ENCODE measurements at places on chromosomes 12 and 14.

- no peak for DNase-seq
Measured at GRCh38 chr12:53423597-53423996, at the start of gene AMHR2. AMHR2 (plus strand) TSS chr12:53423855; CDS start chr12:53423935, 80 bp downstream.

DNA sequence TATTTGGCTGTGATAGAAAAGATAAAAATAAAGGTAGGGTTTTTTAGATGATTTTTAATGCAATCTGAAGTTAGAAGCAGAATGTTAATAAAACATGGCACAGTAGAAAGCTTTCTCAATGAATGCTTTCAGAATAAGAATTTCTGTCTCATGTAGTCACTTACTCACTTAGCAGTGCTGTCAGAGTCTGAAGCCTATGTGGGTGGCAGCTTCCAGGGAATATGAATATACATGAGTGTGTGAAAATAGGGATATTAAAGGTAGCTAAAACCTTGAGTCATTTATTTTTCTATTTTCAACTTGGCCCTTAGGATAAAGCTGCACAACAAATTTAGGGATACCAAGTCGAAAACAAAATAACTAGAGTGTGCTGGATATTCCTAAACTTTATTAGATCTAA is 427.9 kb downstream of the AEBP2 start:
- no peak for DNase-seq

GRCh38 chr14:28243600-28243999 is 523.0 kb upstream of the FOXG1 start:
- DNase-seq, result no peak

- no peak for DNase-seq
Measured at GRCh38 chr14:104650981-104651875, 38.2 kb upstream of the INF2 start.

DNA sequence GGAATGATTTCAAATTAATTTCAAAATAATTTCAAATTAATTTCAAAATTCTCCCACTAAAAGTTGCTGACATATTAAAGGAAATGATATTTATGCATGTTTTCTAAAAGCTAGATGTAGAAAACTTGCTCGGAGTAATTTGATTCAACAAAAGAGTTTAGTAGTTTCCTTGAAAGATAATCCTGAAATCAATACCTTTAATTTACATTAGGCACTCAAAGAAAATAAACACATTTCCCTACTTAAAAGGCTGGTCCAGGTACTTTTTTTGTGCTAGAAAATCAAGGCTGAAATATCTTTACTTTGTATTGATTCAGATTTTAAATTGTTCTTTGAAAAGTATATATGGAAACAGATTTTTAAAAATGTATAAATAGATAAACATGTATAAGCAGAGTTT is 370.5 kb downstream of the RAD51B start:
- no peak for DNase-seq

GRCh38 chr14:99347561-99347960 is 75.6 kb upstream of the BCL11B start:
- DNase-seq, result no peak

DNA sequence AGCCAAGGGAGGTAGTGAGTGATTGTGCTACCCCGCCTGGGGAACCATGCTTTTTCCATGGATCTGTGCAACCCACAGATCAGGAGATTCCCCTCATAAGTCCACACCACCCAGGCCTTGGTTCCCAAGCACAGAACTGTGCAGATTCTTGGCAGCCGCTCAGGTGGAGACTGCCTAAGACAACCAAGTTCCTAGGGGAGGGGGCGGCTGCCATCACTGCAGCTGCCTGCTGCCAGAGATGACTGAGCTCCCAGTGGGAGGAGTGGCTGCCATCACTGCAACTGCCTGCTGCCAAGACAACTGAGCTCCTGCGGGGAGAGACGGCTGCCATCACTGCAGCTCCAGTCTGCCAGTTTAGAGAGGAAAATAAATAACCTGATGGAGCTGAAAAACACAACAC is 138.3 kb upstream of the GARIN2 start:
- DNase-seq, result no peak

DNA sequence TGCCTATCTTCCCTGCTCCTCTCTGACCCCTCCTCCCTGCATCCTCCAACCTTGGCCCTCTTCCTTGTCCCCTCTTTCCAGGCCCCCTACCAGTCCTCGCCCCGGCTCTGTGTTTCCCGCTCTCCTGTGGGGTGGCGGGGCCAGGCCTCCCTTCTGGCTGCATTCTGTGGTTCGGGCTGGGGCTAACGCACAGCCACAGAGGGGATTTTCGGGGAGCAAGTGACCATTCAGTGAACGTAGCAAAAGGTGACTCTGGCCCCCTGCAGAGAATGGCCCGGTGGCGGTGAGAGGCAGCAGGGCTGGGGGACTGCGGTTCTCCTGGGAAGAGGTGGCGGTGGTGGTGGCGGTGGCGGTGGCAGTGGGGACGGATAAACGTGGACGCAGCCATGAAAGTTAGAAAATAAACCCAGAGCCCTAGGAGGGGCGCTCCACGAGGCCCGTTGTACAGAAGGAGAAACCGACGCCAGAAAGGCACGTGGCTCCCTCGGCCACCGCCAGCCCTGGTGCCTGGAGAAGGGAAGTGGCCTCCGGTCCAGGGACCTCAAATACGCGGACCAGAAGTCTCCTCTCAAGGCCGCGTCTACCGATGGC is 269.6 kb downstream of the ADGRD1 start:
- DNase-seq, result no peak

DNA sequence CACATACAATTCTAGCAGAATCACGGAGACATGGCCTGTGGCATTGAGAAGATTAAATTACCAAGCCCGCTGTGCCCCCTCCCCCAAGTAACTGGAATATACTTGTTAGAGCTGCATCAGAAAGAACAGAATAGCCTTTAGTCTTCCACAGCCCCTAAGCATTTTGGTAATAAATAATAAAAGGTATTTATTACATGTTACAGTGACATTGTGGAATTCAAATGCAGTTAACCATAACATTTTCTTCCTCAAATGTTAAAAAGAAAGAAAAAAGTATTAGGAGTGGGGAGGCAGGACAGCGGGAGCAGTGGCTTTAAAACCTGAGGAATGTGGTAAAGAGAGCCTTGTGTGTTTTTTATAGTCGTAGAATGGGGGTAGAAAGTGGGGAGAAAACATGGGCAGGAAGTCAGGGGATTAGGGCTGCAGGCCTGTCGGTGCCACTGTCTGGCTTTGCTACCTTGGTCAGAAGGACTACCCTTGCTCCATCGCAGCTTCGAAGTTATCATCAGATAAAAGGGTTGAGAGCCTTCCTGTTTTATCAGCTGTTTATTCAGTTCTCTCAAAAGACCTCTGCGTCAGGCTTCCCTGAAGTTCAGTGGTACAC is 255.9 kb downstream of the MSRB3 start:
- no peak for DNase-seq

- no peak for DNase-seq
Measured at GRCh38 chr12:82430541-82431145, 72.3 kb downstream of the METTL25 start.

DNA sequence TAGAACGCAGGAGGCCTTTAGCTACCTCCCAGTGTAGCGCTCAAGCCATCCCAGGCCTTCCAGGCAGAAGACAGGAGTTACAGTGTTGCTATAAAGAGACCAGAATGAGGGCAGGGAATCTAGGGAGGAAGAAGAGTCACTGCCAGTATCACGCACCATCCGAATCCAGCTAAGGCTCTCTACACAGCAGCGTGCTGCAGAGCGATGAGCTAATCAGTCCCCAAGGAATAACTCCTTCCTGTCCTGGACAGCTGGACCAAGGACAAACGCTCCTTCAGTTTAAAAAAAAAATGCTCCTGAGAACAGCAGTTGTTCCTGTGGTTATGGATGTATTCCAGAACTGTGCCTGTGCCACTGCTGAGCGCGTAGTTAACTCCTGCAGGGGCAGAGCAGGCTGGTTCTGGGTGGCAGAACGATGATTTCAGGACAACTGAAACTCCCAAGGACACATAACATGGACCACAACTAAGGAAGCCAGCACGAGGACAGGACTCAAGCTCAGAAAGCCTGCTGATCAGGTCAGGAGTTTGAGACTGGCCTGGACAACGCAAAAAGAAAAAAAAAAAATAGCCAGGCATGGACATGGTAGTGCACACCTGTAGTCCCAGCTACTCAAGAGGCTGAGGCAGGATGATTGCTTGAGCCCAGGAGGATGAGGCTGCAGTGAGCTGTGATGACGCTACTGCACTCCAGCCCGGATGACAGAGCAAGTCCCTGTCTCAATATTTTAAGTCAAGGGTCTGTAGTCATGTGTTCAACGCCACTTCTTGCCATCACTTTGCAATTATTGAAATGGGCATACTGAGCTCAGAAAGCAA is 2.6 kb downstream of the IFFO1 start:
- DNase-seq, result no peak

DNA sequence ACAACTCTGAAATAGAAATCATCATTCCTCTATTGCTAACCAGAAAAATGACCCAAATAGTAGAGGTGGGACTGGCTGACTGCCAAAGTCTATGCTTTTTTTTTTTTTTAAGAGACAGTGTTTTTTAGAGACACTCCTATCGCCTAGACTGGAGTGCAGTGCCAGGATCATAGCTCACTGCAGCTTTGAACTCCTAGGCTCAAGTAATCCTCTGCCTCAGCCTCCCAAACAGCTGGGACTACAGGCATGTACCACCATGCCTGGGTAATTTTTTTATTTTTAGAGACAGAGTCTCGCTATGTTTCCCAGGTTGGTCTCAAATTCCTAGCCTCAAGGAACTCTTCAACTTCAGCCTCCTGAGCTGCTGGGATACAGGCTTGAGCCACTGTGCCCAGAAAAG is 19.2 kb downstream of the NR2C1 start:
- no peak for DNase-seq

DNA sequence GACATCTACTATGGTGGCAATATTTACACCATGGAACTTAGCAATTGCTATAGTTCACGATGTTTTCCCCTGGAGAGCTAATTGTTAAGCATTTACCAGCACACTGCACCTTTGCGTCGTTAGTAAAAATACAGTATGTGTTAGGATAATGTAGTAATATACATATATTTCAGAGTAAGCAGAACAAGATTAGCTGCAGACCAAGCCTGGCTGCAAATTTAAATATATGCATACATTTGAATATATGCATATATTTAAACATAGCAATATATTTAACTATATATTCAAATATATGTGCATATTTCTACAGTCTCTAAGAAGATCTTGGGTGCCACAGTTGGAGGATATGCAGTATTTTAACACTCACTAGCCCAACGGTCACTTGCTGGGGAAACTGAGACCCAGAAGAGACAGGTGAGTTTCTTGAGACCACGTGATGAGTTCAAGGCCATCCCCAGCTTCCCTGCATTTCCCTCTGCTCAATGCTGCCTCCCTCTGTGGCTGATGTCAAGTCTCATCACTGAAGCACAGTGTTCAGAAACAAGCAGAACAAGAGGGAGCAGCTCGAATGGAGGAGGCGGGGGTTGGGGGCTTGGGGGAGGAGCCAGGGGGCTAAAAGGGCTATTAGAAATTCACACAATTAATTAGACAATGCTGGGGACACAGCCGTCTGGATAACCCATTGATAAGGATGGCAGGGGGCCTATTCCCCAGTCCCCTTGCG is 708.0 kb downstream of the MED13L start:
- no peak for DNase-seq

Data from stimulated activated CD4-positive, alpha-beta T cell treated with anti-CD3 and anti-CD28 coated beads, Interleukin-12 subunit alpha, Interleukin-12 subunit beta, amount 100 ng/mL, for 48 hours (primary cell).